Activated T-cell treated with anti-CD3 and anti-CD28 coated beads, Interleukin-2, amount 50 U/mL, for 24 hours (primary cell): ENCODE measurements at places on chromosomes 4 and X.

DNA sequence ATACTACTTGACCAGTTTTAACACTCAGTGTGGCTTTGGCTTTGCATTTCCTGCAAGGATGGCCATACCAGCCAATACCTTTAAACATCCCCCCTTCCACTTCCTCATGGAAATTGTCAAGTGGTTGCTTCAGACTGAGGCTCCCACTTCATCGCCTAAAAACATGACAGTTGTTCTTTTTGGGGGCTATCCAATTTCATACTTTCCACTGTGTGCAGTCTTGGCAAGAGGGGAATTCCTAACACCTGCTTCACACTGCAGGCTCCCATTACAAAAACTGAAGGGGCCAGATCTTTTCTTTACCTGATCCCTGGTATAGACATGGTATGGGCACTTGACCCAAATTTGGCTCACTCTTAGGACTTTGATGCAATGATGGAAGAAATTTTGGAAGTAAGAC lies 28.5 kb upstream of the TSR2 start:
- no peak for DNase-seq

DNA sequence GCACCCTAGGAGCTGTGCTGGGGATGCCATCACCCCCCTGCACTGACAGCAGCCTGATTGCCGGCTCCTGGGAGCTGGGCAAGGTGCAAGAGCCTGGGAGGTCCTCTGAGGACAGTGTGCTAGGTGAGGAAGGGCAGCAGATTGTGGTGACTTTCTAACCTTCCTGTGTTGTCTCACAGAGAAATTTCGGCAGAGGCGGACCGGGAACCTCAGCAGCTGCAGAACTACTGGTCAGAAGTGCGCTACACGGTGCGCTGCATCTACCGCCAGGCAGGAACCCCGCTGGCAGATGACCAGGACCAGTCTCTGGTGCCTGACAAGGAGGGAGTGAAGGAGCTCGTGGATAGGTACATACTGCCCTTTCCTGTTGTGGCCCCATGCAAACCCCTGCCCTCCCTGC lies 89.8 kb downstream of the FAM193A start:
- DNase-seq, result peak; percentile 20

GRCh38 chrX:13051167-13051528 lies 6.7 kb upstream of the FAM9C start:
- DNase-seq, result no peak

DNA sequence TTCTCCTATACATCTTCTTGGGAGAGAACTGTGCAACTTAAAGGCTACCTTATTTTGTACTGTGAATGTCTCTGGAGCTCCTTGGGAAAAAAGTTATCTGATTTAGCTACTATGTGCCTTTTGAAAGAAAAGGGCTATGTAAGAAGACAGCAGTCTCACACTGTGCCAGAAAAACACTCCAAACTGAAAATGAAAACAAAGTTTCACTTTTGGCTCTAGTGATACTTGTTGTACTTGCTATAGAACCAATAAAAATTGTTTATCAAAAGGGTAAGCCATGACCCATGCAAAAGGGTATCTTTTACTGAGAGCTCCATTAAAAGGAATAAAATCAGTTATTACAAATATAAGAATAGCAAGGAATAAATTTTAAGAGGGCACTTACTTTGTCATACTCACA lies 2270.0 kb downstream of the ARAP2 start:
- no peak for DNase-seq

- DNase-seq, result peak; percentile 63
Observed at GRCh38 chr4:139030614-139031235, 15.1 kb downstream of the NOCT start.

- no peak for DNase-seq
Observed at GRCh38 chr4:184907216-184907615, 81.4 kb upstream of the ACSL1 start.

GRCh38 chr4:154677923-154678322 lies 65.5 kb upstream of the FGG start:
- no peak for DNase-seq

- no peak for DNase-seq
Observed at GRCh38 chr4:25949173-25949748, 35.2 kb downstream of the SMIM20 start.

GRCh38 chr4:74311696-74312313 lies 3.5 kb downstream of the EPGN start:
- no peak for DNase-seq

DNA sequence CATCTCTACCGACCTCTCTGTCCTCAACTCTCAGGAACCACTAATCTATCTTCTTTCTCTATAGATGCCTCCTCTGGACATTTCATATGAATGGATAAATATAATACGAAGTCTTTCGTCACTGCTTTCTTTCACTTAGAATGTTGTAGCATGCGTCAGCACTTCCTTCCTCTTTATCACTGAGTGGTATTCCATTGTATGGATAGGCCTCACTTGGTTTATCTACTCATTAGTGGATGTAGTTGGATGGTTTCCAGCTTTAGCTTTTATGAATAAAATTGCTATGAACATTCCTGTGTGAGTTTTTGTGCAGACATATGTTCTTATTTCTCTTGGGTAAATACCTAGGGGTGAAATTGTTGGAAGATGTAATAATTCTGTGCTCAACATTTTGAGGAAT lies 528.2 kb upstream of the FAT1 start:
- DNase-seq, result no peak

DNA sequence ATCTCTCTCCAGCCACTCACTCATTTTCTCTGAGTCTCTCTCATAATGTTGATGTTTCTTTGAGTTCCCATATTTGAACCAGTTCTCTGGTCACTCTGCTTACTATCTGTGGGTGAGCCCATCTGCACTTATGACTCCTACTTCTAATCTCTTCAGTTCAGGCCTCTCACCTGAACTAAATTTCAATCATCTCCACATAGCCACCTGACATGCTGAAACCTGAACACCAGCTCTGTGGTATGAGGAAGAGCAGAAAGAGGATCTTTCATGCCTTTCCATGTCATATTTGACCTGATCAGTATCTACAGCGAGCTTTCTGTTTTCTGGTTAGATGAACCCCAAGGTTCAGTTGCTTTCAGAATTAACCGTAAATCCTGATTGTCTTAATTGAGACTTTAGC lies 122.2 kb upstream of the ESX1 start:
- DNase-seq, result no peak

DNA sequence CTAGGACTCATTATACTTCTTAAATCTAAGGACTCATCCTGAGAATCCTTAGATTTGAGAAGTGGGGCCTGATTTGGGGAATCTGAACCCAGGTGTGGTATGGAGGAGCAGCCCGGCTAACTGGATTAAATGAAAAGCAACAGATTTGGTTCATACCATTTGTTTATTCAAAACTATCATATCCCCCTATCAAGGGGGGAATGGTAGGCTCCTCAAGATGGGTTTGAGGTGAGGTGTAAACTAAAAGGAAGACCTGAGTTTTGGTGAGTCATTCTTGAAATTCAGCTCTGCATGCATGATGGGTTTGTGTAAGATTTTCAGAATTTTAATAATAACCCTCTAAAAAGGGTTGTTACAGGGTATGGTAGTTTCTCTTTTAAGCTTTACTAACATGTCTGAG lies 53.4 kb downstream of the CASP6 start:
- DNase-seq, result no peak

DNA sequence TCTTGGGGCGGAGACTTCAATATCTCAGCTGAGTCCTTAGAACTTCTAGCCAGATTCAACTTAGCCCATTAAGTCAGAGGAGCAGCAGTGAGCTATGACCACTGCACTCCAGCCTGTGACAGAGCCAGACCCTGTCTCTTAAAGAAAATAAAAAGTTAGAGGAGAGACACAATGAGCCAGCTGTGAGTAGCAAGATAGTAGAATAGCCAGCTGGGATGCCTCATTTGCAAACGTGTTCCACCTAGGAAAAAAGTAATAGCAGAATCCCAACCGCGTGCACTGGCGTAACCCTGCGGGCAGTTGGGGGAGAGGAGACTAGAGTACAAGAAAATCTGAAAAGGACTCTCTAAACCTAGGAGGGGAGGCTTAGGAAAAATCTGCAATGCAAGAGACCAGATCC lies 133.2 kb upstream of the ANXA3 start:
- DNase-seq, result no peak

DNA sequence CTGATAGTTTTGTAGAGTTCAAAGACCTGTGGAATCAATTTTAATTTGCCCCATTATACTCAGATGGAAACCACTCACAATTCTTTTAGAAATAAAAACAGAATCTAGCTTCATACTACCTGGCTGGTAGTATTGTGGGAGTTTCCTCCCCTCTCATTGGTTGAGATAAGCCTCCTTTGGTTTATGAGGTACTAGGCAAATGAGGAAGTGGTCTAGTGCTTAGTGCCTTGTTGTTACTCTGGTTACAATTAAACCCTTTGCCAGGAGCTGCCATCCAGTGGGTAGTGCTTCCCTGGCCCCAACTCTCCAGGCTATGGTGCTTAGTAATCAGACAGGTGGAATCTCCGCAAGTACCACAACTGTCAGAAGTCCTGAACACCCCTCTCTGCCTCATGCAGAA lies 118.3 kb downstream of the CDKL5 start:
- DNase-seq, result no peak

- no peak for DNase-seq
Observed at GRCh38 chr4:56906489-56907393, 959 bp upstream of the REST start.

DNA sequence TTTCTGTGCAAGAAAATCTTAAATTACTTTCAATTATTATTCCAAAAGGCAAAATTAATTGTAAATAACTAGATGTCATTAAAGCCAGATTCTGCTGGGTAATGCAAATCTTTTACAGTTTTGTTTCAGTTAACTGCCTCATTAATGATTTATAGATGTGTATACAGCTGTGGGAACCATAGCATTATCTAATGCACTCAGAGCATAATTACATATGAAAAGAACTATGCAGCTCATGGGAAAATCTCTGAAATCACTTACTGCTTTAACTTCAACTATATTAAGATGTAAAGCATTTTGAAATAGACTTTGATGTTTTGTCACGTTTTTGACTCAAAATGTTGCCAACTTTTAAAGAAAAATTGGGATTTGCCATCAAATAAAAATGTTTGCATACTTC lies 630.3 kb upstream of the KLHL4 start:
- no peak for DNase-seq

GRCh38 chr4:178612733-178613132 lies 1170.5 kb upstream of the AGA start:
- no peak for DNase-seq

DNA sequence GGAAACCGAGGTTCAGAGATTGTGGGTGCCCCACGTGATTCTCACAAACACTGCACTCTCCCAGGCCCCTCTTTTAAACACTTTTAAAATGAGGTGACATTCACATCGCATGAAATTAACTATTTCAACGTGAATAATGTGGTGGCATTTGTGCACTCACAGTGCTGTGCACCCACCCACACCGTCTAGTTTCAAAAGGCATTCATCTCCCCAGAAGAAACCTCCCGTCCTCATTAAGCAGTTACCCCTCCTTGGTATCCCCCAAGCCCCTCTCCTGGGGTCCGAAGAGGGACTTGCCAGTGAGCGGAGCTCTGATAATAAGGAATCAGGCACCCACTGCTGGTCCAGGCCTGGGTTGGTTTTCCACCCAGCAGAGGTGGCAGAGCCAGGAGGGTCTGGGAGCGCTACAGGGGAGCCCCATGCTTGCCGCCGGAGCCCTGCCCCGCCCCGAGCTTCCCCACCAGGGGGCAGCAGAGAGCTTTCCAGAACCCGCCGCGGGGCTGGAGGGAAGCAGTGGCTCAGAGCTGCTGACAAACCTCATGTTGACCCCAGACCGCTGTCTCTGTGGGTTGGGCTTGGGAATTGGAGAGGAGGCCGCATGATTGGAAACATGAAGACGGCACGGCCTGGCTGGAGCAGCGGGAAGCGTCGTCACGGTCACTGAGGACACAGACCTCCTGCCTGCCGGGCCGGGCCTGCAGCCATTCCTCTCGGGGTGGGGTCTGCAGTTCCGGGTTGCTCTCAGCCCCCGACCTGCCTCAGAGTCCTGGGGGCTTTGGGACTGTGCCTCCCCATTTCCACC lies 27.5 kb upstream of the HTRA3 start:
- peak; percentile 92 for DNase-seq

DNA sequence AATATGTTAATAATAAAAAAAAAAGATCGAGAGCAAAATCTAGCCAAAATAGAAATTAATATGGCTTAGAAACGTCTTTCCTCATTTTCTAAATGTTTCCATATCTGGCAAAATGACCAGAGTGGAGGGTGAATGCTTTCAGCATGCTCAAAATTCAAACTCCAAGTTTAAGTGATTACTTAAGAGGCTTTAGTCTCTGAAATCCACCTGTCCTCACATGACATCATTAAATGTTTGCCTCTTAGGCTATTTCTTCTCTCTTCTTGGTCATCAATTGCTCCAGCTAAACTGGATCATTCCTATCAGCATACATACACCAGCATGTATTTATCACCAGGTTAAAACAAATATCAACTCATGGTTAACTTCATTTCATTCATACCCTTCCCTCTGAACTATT lies 54.5 kb upstream of the ATXN3L start:
- no peak for DNase-seq

DNA sequence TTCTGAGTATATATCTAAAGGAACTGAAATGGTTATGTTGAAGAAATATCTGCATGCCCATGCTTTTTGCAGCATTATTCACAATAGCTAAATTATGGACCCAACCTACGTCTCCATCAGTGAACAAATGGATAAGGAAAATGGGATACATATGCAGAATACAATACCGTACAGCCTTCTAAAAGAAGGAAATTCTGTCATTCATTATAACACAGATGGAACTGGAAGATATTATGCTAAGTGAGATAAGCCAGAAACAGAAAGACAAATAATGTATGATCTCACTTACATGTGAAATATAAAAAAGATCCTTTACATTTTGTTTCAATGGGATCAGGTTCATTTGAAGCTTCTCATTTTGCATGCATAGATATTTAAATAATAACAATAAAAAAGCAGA lies 263.3 kb downstream of the STPG2 start:
- no peak for DNase-seq

GRCh38 chr4:1291091-1291490 lies 1.4 kb downstream of the MAEA start:
- no peak for DNase-seq

GRCh38 chrX:142002471-142002870 lies 98.8 kb downstream of the MAGEC1 start:
- DNase-seq, result no peak

- no peak for DNase-seq
Observed at GRCh38 chr4:138659812-138660316, 355.7 kb upstream of the NOCT start.

- DNase-seq, result no peak
Observed at GRCh38 chrX:13770013-13770535, 35.5 kb downstream of the OFD1 start.

DNA sequence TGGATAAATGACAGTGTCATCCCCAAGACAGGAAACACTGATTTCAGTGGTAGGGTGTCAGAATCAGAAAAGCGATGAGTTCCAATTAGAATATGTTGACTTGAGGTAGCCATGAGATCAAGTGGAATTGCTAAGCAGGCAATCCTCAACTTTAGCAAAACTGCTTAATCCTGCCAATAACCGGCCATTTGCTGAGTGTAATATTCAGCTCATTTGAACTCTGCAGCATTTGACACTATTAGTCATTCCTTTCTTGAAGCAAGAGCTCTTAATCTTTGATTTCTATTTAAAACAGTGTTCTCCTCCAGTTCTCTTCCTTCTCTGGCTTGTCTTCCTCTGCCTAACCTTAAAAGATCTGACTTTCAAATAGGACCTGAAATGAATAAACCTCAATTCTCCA lies 68.7 kb upstream of the DCLK2 start:
- no peak for DNase-seq
